ENCODE measurements at places on chromosomes 16 and 17.
A peak's percentile ranks its signal among the peaks of the same experiment; 100 is the strongest.

DNA sequence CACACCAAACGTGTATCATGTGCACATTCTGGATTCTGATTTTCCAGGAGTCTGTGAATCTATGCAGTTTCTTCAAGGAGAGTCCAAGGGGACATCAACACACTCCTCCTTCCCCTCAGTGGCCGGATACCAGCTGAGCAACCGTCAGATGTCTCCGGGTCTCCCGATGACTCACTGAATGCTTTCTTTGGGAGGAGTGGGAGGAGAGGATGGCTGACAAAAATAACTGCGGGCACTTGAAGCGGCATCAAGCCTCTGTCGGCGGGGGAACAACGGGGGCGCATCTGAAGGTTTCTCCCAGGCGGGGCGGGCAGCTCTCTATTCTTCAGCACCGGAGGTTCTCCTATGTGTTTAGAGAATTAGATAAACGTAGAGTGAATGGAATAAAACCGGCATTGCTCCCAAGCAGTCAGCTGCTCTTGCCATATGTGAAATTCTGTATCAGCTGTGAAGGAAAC lies 24.6 kb upstream of the LRRC75A start:
- DNase-seq = no peak

- DNase-seq = no peak
These were observed 9.1 kb downstream of the IGFBP4 start for GRCh38 chr17:40452216-40452787.

DNA sequence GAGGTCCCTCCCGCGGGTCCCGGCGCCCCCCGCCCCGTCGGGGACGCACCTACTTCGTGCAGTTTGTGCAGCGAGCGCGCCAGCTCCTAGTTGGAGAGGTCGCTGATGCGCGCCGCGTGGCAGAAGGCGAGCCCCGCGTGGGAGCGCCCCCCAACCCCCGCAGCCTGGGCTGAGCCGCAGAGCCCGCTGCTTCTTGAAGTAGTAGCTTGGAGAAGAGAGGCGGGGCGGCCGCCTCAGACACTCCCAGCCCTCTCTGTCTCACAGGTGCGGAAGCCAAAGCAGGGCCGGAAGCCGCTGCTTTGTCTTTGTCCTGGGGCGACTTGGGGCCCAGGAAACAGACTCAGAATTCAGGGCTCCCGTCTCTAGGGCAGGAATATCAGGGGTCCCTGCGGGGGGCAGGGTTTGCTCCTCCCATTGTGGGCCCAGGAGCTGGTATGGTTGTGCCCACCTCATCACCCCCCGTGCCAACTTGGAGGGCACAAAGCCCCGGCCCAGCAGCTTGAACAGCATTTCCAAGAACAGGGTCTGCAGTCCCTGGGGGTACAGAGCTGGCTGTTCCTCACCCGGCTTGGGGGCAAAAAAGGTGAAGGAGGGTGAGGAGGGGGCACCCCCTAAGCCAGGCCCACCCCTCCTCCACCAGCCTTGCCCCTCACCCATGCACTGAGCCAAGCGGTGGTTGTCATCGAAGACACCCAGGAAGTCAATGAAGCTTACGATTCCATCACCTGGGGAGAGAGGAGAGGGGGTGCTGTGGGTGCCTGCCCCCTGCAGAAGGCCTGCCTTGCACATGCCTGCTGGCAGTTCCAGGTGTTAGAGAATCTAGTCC lies 13.5 kb downstream of the SPATA32 start:
- DNase-seq = peak; percentile 51

- no peak for DNase-seq
These were observed 800 bp downstream of the PLEKHH3 start for GRCh38 chr17:42675965-42676423.

DNA sequence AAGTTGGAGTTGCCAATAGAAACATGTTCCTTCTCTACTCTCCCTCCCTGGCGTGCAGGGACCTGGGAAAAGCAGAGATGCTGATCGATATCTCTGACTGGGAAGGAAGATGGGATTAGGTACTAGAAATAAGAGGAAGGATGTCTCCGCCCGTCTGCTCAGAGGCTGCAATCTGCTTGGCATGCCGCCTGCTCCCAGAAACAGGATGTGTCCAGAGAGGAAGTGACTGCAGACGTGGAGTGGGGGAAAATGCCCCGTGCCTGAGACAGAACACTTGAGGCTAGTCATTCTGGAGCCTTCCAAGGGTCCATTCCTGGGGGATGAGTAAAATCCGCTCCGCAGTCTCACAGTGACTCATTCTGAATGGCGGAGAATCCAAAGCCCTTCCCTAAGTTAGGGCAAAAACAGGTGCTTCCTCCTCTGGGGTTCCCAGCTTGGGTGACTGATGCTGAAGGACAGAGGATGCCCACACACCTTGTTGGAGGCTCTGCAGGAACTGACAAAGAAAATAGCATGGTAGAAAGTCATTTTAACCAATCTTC lies 45.0 kb upstream of the SMURF2 start:
- DNase-seq = no peak

GRCh38 chr16:48244080-48244862 lies at the start of gene LONP2:
TSS of gene LONP2 (plus strand) at chr16:48244300. CDS start at chr16:48244389, 89 bp downstream.
- DNase-seq = peak; percentile 91

DNA sequence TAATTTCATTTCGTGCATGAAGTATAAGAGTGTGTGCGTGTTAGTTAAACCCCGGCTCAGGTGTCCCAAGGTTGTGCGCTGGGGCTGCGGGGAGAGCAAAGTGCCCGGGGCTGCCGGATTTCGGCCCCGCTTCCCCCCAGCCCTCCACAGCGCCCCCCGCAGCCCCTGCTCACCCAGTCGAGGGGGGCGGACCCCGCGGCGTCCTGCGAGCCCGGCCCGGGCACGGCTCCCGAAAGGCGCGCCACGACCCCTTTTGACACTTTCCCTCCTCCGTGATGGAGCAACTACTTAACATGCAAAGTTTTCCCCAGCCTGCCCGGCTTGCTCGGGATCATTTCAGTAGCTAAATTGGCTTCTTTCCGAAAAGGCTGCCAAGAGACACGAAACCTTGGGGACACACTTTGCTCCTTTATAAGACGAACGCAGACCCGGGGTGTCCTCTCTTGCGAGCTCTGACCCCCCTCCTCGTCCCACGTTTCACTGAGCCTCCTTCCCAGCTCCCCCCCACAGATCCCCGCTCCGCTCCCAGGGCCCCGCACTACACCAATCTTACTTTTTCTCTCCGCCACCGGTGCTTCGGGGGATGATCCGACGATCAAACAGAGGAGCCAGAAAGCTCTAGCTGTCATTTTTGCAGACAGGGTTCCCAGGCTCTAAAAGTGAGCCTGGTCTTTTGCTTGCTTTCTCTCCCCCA lies 552 bp downstream of the C17orf58 start:
- no peak for DNase-seq

DNA sequence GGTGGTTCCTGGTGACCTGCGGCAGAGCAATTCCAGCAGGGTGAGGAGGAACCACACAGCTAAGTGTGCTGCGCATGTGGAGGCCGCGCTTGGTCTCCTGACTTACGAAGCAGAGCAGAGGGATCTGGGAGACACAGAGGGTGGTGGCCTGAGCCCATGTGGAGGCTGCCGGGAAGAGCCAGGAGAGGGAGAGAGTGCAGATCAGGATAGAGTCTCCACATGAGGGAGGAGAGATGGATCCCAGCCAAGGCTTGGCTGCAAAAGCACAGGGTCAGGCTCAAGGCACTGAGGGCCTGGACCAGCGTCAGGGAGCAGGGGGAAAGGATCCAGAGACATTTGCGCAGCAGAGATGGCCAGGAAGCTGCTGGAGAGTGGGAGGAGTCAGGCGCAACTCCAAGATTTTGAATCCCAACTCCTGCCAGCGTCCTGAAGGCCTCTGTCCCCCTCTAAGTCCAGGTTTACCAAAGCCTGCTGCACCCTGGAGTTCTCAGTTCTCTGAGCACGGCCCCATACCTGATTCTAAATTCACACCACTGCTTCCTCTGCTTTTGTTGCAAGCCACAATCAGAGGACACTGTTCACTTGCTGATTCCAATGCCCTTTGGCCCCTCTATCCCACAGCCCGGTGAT lies 11.3 kb upstream of the MLLT6 start:
- DNase-seq = no peak

GRCh38 chr16:57316390-57317017 lies 32.0 kb upstream of the PLLP start:
- DNase-seq = no peak

DNA sequence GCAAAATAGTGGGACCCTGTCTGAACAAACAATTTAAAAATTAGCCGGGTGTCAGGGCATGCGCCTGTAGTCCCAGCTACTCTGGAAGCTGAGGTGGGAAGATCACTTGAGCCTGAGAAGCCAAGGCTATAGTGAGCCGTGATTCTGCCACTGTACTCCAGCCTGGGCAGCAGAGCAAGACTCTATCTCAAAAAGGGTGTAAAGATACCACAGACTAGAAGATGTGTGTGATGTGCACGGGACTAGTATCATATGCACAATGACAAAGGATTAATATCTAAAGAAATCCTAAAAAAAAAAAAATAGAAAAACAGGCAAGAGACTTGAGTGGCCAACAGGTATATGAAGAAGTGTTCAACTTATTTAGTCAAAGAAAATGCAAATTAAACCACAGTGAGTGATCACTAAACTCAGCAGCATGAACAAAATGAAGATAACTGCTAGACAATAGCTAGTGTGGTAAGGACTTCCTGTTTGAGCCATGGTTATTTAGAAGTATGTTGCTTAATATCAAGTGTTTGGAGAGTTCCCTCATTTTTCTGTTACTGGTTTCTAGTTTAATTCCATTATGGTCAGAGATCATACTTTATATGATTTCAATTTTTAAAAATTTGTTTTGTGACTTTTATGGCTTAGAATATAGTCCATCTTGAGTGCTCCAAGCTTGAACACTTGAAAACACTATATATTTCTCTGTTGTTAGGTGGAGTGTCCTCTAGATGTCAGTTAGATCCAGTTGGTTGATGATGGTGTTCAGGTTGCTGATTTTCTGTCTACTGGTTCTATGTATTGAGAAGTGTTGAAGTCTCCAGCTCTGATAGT lies 14.7 kb upstream of the SLX4 start:
- DNase-seq = no peak

GRCh38 chr16:52069866-52070265 lies 477.1 kb downstream of the TOX3 start:
- no peak for DNase-seq

DNA sequence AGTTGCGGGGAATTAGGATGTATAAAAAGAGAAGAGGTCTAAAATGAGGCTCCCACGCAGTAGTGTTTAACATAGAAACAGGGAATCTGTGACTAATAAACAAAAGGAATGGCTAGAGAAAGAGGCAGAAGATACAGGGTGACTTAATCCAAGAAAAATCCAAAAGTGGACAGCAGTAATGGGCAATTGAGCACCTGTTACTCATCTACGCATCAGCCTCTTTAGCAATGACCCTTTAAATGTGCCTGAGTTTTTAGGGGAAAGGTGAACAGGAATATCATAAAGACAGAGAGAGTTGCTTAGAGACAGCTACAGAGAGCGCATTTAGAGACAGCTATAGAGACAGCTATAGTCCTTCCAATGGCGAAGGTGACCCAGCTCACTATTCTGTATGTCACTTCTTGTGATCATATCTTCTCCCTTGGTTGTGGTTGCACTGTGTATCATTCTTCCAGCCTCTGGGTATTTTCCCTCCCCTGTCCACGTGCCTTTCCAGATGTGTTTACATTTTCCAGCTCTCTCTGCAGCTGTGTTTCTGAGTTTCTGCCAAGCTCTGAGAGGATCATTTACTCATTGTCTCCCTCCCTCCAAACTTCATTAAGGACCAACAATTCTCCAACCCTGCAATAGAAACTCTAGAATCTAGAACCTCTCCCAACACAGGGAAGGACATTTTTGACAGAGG lies 61.5 kb downstream of the MYOCD start:
- DNase-seq = no peak

DNA sequence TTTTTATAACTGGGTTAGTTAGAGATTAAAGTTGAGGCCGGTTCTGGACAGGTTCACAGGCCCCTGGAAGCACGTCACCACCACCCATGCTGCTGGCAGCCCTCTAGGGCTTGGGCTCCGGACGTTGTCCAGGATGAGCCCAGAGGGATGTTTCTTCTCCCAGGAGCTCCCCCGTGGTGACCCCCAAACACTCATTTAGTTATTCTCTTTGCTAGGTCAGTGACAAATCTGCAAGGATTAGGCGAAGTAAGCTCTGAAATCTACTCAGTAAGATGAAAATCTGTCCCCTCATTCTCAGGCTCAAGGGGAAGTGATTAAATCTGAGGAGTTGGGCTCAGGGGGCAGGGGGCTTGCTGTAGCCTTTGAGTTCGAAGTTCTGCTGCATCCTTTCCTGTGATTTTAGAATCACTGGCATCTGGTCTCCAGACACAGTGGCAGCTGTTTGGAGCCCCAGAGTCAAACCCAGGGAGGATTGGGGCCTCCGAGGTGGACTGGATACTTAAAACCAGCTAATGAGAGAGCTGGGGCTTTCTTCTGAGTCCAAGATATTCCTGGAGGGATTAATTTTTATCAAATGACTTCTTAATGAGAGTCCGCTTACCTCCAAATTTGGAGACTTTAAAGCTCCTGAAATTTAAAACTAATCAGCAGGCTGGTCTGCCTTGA lies 49.2 kb upstream of the HS3ST2 start:
- DNase-seq = no peak

DNA sequence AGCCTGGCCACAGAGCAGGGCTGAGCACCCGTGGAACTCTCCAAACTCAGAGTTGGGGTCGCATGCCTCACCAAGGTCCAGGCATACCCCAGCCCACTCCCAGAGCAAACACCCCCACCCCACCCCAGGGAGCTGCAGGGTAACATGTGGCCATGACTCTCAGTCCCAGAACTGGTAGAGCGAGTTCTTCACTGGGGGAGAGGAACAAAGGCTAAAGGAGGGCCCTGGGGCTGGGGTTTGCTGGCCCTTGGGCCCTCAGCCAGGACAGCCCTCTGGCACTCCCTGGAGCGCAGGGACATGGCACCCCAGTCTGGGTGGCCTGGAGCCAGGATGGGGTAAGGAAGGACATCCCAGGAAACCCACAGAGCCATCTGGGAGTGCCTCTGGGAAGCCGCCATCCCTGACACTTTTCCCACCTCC lies 4.2 kb downstream of the HID1 start:
- DNase-seq = no peak

DNA sequence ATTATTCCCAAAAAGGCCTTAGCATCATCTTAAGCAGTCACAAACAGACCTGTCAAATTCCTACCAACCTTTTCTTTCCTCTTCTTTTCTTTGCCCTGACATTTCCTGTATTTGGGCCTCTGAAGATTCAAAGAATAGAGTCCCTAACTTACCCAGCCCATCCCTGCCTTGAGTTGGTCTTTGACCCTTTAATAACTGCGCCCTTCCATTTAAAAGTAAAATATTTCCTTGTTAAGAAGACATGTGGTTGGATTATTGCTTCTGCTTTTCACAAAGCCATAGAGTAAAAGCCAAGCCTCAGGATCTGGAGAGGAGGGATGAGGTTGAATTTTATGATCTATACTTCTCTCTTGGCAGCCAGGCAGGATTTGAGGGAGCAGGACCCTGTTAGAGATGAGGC lies 13.2 kb upstream of the CCL23 start:
- DNase-seq = no peak

DNA sequence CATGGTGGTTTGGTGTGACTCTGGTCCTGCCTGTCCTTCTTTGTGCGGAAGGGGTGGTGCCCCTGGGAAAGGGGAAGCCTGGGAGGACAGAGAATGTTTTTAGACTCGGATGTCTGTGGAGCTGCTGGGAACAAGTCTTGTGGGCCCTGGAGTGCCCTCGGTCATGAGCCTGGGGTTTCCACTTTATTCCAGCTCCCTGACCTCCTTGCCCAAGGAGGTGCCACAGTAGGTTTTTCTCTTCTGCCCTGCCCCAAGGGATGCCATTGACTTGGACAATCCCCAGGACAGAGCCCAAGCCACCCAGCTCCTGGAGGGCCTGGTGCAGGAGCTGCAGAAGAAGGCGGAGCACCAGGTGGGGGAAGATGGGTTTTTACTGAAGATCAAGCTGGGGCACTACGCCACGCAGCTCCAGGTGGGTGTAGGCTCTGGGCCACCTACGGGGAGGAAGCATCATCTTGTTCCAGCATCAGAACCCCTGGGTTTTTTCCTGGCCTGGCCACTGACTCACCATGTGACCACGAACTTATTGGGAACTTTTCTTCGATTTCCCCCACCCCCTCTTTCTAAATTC lies 1.4 kb downstream of the STAT5A start:
- peak; percentile 44 for DNase-seq
